ENCODE measurements at places on chromosomes 2 and 18.

DNA sequence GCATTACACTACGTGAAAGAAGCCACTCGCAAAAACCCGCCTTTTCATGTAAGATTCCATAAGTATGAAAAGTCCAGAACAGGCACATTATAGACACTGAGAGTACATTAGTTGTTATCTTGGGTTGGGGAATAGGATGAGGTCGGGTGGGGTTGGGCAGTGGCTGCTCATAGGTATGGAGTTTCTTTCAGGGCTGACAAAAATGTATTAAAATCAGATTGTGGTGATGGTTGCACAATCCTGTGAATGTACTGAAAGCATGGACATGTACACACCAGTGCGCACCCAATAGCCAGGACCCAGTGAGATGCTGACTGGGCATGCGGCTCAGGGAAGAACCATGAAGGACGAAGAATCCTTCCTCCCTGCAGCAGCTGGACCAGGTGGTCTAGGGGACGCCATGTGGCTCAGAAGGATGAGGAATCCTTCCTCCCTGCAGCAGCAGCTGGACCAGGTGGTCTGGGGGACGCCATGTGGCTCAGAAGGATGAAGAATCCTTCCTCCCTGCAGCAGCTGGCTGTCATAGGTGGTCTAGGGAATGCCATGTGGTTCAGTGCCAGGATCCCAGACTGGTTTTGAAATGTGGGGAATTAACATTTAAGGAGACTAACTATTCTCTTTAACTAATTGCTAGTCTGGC, 50.1 kb downstream of the MBP start:
- DNase-seq, result no peak

GRCh38 chr2:188609321-188610049, 317.8 kb downstream of the GULP1 start:
- DNase-seq, result no peak

- no peak for DNase-seq
These were observed 797.1 kb downstream of the SLC4A3 start for GRCh38 chr2:220424561-220424960.

DNA sequence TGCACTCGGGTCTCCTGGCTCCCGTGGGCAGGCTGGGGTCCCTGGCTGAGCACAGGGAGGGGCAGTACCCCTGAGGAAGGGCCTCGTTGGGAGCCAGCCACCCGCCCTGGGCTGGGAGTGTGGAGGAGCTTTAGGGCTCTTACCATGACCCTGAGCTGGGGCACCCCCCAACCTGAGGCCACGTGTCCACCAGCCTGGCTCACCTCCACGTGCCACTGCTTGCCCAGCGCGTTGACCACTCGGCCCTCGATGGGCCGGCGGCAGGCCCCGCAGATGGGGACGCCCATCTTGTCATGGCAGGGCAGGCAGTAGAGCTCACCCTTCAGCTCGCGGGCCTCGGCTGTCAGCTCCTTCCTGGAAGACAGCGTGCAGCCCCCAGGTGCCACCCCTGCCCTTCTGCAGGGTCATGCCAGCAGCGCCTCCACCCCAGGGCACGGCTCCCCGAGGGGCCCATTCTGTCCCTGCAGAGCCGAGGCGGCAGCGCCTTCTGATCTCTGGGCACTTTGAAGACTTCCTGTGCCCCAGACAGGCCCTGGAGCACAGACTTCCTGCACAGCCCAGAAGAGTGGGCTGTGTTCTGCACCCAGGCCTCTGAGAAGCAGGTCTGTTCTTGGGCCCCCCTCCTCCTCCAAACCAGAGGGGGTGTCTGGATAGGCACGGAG, 4.0 kb upstream of the GPR17 start:
- DNase-seq, result peak; percentile 83

DNA sequence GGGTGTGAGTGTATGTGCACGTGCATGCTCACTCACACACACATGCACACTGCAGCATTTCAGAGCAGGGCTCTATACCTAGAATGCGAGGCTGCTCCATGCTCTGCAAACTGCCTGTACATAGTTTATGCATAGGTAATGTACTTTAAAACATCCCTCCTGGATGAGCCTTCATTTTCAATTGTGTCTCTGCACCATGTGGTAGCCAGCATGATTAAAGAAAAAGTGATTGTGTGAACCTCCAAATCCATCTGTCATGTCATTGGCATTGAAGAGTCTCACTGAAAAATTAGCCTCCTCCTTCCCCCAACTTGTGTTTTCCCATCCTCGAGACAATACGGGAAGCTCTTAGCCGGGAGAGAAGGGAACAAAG, 120.9 kb upstream of the SPATS2L start:
- no peak for DNase-seq

GRCh38 chr2:167110345-167110744, 222.1 kb downstream of the XIRP2 start:
- DNase-seq, result no peak

DNA sequence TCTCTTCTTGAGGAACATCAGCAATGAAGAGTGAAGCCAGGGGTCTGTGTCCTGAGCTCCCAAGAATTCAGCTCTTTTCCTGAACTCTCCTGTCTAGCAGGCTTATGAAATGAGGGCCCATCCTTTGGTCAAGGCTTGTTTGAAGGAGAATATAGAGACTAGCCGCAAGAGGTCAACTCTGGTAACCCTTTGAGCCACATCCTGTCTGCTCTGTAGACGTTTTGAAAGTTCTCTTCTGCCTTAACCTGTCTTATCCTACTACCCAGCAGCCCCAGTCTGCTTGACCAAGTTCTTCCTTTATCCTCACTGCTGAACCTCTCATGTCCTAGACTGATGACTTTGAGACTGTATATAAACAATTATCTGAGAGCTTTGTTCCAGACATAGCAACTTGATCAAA, 5.4 kb downstream of the SEMA4F start:
- DNase-seq, result no peak

GRCh38 chr2:217795706-217796465, 206.9 kb downstream of the TNS1 start:
- no peak for DNase-seq

GRCh38 chr18:33264566-33264965, 176.0 kb downstream of the CCDC178 start:
- no peak for DNase-seq

DNA sequence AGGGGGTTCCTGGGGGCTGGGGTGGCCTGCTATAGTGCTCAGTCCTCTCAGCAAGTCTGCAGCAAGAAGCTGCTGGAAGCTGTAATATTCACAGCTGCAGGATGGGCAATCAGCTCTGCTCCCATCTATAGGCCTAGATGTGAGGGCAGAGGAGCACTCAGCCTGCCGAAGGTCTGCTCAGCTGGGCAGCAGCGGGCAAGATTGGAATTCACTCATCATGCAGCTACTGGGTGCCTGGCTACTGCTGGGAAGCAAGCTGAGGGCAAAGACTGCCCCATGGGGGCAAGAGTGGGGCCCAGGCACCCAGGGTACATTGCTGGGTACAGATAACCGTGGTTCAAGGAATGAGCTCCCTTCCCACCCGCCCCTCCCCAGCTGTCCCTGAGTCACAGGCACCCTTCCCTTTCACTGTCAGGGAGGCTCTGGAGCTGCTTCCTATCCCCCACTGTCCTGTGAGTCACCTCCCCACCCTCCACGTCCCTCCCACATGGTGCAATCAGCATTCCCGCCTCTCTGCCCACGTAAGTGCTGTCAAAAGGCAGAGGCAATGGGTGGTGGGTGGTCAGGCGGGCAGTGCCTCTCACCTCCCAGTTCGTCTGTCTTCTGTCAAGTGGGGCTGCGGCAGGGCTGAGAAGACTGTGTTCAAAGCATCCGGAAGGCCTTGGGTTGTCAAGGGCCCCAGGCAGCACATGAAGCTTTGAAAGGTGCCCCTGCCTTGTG, 169.2 kb downstream of the TRIM43 start:
- no peak for DNase-seq

DNA sequence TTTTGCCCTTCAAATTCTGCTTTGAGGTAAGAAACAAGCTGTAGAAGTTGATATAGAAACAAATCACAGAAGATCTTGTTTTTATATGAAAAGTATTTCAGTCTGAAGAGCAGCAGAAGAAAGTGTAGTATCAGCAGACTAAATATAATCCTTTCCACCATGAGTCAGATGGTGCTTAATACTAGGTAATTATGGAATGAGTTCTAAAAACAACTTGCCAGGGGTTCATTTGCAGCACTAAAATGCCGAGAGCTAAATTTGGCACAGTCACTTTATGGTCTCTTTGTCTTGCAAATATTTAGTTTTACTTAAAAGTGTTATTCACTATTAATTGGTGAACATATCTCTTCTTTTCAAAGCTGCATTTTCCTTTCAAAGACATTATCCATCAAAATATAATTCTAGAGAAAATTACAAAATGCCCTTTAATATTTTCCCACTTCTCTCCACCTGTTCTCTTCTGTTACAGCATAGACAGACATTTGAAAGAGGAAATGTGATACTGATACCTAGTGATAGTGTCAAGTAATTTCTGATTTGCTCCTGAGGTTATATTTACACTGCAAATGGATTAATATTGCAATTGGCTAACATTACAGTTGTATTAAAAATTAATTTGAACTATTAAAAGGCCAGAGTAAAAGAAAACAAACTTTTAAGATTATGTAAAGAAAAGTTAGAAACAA, 5.3 kb downstream of the MYL1 start:
- no peak for DNase-seq
